CD4-positive, alpha-beta T cell treated with Interferon alpha-2 for 1 hour (primary cell): ENCODE measurements at places on chromosomes 6 and 20.

DNA sequence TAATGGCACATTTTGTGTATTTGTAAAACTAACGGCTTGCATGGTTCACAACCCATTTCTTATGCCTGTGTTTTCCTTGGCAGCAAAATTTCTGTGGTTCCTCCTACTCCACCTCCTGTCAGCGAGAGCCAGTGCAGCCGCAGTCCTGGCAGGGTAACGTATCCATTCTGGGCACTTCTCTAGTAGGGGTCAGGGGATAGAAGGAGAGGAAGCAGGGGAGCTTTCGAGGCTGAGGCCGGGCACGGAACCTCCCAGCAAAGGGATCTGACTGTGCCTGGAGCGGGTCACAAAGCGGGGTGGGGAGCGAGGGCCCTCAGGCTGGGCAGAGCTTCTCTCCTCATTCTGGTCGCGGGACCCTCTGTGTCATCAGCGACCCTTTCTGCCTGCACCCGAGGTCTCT is 58.4 kb downstream of the SYTL3 start:
- no peak for DNase-seq

- DNase-seq = no peak
Measured at GRCh38 chr6:112150363-112150762, 63.0 kb downstream of the FAM229B start.

GRCh38 chr6:101918471-101918870 is 525.0 kb downstream of the GRIK2 start:
- no peak for DNase-seq

GRCh38 chr6:33757906-33758305 is 11.2 kb upstream of the IP6K3 start:
- no peak for DNase-seq

DNA sequence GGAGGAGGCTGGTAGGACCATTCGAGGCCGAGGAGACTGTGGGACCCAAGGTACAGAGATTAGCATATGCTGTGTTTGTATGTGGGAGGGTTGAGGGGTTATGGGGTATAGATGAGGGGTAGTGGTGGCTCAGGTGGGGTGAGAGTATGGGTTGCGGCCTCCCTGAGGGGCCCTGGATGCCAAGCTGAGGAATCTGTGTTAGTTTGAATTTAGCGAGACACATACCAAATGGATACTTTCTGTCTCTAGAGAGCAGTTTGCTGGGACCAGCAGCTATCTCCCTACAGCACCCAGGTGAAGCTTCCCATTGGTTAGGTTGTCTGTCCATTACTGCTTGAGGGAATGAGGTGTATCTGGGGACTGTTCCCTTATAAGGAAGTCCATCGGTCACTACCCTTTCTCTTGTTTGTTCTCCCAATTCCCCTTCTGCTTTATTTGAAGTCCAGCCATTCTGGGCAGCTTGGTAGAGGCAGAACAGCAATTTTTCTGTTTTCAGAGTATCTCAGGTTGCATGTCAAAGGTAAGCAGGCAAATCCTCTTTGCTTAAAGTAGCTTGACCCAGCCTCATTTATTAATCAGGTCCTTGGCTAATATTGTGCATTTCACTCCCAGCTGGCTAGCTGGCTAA is 15.2 kb downstream of the CHMP4B start:
- DNase-seq = no peak

DNA sequence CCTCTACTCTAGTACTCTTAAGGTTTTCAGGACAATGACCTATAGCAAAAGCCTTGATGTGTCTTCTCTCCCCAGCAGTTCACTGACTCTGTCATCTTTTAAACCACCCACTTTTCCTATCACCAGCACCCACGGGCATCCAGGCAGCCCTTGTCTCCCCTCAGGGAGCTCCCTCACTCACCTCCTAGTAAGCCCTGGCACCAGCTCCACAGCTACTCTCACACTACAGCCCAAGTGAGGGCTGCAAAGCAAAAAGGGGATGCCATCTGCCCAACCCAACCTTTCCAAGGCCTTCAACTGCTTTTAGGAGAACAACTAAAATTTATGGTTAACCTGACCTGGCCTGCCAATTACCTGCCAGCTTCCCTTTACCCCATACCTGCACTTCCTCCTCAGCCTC is 26.0 kb downstream of the GCLC start:
- no peak for DNase-seq

DNA sequence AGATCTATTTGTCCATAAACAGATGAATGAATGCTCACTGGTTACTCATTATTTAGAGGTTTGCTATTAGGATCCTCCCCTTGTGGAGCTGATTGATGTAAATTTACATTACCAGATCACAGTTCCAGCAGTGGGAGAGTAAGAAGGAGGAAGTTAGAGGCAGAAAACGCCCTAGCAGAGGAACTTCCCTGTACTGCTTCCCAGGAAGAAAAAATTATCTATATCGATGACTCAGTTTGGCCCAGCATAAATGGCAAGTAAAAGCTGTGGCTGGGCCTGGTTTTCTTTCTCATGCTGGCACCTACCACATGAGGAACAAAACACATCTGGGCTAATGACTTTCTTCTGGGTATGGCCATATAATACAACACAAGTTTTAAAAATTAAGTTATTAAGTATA is 35.7 kb downstream of the DNAAF9 start:
- no peak for DNase-seq

- DNase-seq = no peak
Measured at GRCh38 chr20:45484676-45485075, 15.1 kb downstream of the WFDC2 start.

- no peak for DNase-seq
Measured at GRCh38 chr20:50320005-50320900, 129.6 kb downstream of the CEBPB start.

DNA sequence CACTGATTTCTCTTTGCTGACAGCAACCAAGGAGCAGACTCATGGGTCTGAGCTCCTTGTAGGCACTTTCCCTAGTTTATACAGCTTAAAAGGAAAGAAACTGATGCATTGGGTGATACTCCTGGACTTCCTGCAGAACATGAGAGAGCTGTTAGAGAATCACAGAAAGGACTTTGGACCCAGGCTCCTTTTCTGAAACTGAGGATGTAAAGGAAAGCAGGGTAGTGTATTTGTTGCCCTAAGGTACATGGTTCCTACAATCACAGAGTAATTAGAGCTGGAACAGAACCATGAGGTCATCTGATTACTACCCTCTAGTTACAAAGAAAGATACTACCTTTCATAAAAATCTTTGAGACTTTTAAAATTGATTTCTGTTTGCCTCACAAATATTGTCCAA is 477.1 kb upstream of the SPTLC3 start:
- no peak for DNase-seq

DNA sequence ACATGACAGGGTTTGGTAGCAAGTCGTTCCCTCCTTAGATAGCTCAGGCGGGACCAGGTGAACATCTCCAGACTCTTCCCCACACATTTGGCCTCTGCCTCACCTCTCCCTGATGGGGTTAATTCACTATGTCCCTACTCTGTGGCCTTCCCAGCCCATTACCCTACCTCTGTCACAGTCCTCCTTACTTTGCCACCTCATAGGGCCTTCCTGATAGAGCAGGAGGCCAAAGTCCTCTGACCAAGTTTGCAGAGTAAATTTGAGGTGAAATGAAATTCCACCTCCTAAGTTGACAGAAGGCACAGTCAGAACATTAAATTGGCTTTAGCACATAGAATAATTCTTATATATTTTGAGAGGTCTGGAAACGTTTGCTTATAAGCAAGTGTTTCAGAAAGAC is 53.1 kb upstream of the ARMC2 start:
- no peak for DNase-seq

GRCh38 chr6:84657486-84657885 is 106.9 kb downstream of the TBX18 start:
- no peak for DNase-seq

GRCh38 chr6:14549304-14549770 is 431.8 kb downstream of the CD83 start:
- no peak for DNase-seq

- no peak for DNase-seq
Measured at GRCh38 chr6:7129784-7130569, 22.2 kb downstream of the RREB1 start.

DNA sequence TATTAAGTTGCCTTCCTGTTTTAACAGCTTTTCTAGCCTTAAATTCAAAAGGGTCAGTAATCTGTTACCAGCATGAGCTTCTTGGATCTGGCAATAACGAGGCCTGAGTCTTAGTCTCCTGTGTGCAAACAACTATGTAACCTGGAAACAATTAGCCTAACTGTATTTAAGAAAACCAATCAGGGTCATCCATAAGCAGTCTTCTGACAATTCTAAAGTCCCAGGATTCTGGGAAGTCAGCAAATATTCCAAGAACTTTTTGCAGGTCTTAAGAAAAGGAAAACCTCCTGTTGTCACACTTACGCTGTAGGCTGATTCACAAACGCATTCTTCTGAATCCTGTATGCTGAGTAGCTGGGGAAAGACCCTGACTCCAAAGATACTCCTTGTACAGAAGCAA is 90.4 kb downstream of the COL12A1 start:
- no peak for DNase-seq

GRCh38 chr6:53615633-53616449 is 49.7 kb downstream of the KLHL31 start:
- DNase-seq = no peak

DNA sequence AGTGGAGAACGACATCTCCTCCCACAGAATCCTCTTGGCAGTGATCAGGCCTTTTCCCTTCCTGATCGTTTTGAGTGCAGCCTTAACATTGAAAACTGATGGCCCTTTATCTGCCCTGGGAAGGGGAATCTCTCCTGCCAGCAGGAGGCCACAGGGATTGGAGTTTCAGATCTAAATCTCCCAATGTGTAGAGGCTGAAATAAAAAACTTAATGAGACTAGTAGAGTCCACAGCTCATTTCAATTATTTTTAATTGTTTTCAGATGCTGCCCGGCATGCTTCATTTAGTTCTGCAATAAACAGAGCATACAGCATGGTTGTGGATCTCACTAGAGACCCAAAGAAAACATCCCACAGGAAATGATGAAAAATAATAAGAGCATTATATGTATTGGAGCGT is 662.2 kb upstream of the HS3ST5 start:
- no peak for DNase-seq

- no peak for DNase-seq
Measured at GRCh38 chr6:5942591-5942990, 64.1 kb downstream of the NRN1 start.

GRCh38 chr6:48116699-48117645 is 6.0 kb upstream of the PTCHD4 start:
- DNase-seq = no peak

GRCh38 chr20:45344168-45344860 is 3.9 kb downstream of the SDC4 start:
- peak; percentile 28 for DNase-seq

DNA sequence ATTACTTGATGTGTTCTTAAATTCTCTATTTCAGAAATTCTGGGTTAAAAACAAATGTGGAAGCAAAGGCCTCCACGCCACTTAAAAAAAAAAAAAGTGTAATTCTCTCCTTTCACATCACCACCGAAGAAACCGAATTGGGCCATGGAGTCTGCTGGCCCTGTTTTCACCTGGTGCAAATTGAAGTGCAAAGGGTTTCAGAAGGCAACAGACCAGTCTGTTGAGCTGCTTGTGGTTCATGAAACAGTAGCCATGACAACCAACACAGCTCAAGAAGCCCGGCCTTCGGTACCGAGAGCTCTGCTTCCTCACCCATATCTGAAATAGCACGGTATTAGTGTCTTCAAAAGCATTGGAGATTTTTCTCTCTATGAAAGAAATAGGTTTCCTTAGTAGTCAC is 63.1 kb downstream of the GMPR start:
- DNase-seq = no peak

GRCh38 chr6:134199848-134200606 is 117.9 kb downstream of the SGK1 start:
- DNase-seq = no peak

GRCh38 chr20:38842558-38842981 is 37.1 kb downstream of the PPP1R16B start:
- peak; percentile 87 for DNase-seq

- DNase-seq = no peak
Measured at GRCh38 chr6:75377386-75377785, 92.8 kb upstream of the TMEM30A start.

DNA sequence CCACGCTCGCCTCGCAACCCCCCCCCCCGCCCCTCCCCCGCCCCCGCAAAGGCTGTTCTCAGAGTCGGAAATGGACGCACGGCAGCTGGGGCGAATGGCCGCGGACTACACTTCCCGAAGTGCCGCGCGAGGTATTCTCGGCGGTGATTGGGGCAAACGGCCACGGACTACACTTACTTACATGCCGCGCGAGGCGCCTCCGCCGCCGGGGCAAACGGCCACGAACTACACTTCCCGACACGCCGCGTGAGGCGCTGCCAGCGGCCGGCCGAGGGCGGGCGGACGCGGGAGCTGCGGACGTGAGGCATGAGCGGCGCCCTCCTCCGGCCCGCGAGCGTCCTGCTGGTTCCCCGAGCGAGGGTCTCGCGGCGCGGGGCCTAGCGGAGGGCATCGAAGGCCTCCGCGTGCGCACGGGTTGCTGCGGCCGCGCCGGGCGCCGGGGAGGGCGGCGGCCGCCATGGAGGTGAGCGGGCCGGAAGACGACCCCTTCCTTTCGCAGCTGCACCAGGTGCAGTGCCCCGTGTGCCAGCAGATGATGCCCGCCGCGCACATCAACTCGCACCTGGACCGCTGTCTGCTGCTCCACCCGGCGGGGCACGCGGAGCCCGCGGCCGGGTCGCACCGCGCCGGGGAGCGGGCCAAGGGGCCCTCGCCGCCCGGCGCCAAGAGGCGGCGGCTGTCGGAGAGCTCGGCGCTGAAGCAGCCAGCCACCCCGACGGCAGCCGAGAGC is at the start of gene WRNIP1:
WRNIP1 (plus strand) TSS at position 228 of the 730 bp plus-strand sequence; CDS start at position 458, 230 bp downstream.
- DNase-seq = peak; percentile 99

- no peak for DNase-seq
Measured at GRCh38 chr6:16545382-16545781, 215.9 kb downstream of the ATXN1 start.

DNA sequence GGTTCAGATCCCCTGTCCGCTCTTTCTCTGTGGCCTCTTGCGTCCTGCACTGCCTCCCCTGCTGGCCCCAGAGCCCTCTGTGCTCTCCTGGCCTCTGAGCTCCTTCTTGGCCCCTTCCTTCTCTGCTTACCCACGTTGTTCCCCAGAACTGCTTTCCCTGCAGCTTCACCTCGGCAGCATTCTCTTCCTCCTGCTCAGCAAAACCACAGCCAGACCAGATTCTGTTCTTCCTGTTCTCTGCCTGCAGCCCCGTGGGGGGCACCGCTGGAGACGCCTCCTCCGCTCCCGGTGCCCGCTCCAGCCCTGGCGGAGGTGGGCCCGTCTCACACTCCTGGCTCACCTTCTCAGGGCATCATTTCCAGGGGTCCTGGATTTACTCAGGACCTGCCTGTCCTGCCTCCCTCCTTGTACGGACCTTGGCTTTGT is 59.7 kb downstream of the TCP11 start:
- DNase-seq = peak; percentile 4

GRCh38 chr6:3530515-3530914 is 73.7 kb upstream of the SLC22A23 start:
- no peak for DNase-seq
